Hair follicular keratinocyte (primary cell): ENCODE measurements at places on chromosomes 11 and 22. TPM values are rescaled to one million over a fixed set of nuclear protein-coding genes. Genes with fewer than 3 reads are reported as not detected.

The SAA4 gene
- not detected in 2 replicates for total RNA-seq

The F2 gene
- 0.11 TPM in 1 of 2 replicates, not detected in the other for total RNA-seq

The A4GALT gene
- total RNA-seq, result 5.4 and 9.9 TPM in 2 replicates

The OR8D1 gene
- total RNA-seq, result not detected in 2 replicates

The ACR gene
- total RNA-seq, result not detected in 2 replicates

The TYR gene
- total RNA-seq, result not detected in 2 replicates

The TEX12 gene
- total RNA-seq, result not detected in 2 replicates

The RANGAP1 gene
- total RNA-seq, result 112 and 192 TPM in 2 replicates

The SCGB2A2 gene
- total RNA-seq, result not detected in 2 replicates

The OR4A15 gene
- total RNA-seq, result not detected in 2 replicates

The TTC38 gene
- 10.1 and 14.2 TPM in 2 replicates for total RNA-seq

The OTOG gene
- total RNA-seq, result not detected in 2 replicates

The AHNAK gene
- 176 and 366 TPM in 2 replicates for total RNA-seq

The TNNT3 gene
- total RNA-seq, result not detected in 2 replicates

The CYTH4 gene
- 0.08 TPM in 1 of 2 replicates, not detected in the other for total RNA-seq

The KRTAP5-1 gene
- not detected in 2 replicates for total RNA-seq

The SMC1B gene
- total RNA-seq, result not detected in 2 replicates
